ENCODE measurements at places on chromosomes 4 and X.
A peak's percentile ranks its signal among the peaks of the same experiment; 100 is the strongest.

DNA sequence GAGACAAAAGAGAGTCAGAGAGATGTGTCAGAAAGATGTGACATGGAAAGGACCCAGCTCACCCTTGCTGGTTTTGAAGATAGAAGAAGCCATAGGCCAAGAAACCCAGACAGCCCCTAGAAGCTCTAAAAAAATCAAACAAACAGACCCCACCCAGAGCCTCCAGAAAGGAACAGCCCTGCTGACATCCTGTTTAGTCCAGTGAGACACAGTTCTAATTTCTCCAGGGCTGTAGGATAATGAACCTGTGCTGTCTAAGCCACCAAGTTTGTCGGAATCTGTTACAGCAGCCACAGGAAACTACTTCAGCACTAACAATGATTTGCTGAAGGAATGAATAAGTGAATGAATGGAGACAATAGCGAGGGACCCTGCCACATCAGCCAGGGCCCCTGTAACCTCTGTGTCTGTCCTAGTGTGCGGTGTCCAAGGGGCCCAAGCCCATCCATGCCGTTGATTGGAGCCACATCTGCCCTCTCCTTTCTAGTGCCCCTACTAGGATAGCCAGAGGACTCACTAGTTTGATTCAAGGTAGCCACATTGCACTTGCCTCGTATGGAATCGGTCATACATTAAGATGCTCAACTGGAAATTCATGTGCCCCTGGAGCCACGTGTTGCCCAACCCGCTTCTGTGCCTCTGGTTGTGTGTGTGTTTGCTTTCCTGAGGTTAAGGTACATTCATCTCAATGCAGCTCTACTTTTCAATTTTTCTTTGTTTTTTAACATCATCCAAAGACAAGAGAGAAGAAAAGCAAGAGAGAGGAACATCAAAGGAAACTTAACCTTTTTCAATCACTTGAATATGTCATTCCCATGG is 32.5 kb upstream of the SLC2A9 start:
- DNase-seq = no peak

- DNase-seq = no peak
Measured at GRCh38 chr4:26171941-26172340, 148.9 kb upstream of the RBPJ start.

GRCh38 chr4:141702472-141703182 is 66.2 kb downstream of the IL15 start:
- DNase-seq = peak; percentile 20

DNA sequence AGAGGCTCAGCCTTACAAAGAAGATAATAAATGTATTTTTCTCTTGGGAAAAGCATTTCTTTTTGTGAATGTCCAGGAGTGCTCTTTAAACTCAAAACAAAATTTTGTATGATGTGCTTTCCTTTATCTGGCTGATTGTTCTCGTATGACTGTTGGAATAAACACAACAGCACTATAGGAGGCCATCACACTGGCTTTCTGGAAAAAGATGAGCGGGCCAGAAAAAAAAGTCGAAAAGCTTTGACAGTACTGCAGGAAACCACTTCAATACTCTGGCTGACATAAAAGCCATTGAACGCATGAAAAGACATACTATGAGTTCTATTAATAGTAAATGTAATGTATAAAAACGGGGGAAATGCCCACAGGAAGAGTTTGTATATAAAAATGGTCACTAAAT is 64.7 kb upstream of the CTSO start:
- no peak for DNase-seq

GRCh38 chr4:175758050-175759024 is 53.7 kb downstream of the GPM6A start:
- no peak for DNase-seq

DNA sequence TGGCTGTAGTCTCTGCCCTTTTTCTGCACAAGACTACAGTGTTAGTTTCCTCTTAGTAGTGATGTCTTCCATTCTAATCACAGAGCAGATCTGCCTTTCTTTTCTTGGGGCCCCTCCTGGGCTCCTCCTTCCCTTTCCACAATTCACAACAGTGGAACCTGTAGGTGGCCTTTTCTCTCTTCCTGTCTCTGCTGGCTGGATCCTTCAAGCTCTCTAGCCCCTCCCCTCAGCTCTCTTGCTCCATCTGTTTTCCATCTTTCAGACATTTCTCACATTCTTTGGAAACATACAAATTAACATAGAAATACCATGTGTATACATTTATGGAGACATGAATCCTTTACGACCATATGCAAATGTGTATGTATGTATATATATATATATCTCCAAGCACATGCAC is 304 bp upstream of the SPIN2A start:
- no peak for DNase-seq

DNA sequence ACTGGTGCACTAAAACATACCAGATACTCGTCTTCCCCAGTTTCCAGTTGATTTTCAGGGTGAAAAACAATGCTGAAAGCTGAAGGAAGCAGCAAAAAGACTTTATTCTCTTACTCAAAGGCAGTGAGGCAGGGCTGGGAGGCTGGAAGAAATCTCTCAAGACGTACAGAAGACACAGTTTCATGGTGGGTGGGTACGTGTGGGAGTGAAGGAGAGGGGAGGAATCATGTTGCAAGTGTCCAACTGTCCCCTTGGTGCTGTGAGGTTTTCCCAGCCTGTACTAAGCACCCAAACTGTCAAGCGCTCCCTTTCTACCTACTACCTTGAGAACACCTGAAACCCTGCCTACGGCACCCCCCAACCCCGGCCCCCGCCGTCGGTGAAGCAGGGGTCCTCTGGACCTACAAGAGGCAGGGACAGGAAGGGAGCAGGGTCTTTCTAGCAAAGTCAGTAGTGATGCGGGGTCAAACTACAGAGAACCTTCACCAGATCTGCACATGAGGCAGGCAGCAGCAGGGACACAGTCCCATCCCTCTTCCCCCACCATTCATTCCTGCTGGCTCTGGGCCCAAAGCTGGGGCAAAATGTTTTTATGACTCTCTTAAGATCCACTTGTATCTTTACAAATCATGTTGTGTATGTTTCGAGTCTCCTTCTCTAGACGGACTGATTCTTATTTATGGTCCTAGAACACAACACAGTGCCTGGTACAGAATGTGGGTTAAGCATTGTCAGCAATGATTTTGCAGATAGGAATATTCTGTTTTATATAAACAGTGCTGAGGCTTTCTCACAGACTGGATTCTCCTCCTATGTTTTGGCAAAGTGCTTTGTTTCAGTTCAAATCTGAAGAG is 2.4 kb upstream of the SETD7 start:
- DNase-seq = no peak

DNA sequence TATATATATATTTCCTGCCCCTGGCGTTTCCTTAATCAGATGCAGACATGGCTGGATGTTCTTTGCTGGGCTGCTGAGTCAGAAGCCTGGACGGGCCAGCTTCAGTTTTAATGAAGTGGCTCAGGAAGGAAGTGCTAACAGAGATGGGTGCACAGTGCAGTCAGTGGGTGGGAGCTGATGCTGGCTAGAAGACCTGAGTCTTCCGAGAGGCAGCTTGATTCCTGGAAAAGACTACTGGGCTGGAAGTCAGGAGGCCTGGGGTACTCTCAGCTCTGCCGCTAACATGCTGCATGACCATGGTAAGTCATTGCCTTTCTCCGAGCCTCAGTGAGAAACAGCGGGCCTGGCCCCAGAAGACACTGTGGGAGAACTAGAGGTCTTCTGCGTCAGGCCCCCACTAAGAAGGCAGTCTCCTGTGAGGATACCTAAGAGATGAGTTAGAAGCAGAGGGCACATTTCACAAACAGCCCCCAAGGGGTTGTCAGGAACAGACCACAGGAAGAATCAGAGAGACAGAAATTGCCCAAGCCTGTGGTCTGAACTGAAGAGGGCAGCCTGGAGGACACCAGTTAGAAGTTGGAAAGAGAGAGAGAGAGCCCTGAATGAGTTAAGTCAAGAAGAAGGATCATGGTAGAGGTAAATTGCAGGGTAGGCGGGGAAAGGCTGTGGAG is 8.3 kb upstream of the CD40LG start:
- no peak for DNase-seq

DNA sequence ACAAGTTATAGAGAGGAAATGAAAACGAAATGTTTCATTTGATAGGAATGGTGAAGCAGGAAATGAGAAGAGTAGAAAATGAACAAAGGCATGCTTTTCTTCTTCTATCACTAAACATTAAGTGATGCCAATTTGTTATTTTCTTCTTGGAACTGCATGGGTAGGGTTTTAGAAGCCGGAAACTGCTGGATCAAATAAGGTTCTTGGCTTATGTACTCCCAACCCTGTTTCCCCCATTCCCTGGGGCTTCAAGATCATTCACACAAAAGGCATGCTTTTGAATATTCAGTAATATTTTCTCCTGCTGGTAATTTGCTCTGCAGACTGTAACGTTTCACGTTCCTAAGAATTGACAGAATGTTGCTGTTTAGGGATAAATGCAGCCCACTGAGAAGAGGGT is 224.1 kb downstream of the NLGN4X start:
- DNase-seq = no peak

GRCh38 chrX:133869270-133869669 is 116.1 kb downstream of the GPC3 start:
- DNase-seq = no peak

DNA sequence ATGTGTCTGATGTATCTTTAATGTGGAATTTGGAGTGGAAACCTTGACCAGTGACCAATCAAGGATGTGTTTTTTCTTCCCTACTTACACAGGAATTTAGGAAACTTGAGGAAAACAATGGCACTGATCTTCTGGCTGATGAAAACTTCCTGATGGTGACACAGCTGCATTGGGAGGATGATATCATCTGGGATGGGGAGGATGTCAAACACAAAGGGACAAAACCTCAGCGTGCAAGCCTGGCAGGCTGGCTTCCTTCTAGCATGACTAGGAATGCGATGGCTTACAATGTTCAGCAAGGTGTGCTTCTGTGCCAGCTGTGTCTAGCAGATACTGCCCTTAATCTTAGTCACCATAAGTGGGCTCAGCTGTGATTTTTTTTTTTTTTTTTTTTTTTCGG is 12.6 kb downstream of the TAF1 start:
- DNase-seq = peak; percentile 68
